ENCODE measurements at places on chromosomes 4 and X.
A peak's percentile ranks its signal among the peaks of the same experiment; 100 is the strongest.

DNA sequence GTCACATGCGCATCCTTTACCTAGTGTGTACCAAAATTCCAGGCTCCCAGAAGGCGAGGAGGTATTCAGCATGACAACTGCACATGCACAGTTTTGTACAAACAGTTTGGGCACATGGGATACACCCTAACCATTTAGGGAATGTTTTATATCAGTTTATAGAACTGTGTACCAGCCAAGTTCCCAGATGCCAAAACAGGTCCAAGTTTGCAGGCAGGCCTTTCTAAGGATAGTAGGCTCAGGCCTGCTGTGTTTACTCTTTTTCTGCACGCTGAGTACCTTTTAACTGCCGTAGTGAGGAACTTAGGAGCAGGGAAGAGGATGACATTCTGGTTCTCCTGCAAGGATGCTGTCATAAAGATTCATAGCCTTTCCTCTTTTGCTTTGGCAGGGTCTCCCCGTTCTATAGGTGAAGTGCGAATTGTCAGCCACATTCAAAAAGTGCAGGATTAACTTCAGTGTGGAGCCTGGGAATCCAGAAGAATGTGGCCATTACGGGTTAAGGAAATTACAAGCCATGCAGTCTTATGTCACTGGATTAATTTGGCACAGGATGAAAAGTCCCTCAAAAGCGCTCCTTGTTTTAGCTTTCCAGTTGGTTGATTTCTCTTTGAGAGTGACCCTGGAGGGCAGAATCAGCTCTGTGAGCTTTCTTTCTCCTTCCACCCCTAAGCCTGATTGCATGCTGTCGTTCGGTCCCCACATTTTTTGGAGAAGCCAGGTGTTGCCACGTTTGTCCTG lies 259.8 kb downstream of the ARHGAP10 start:
- no peak for DNase-seq

DNA sequence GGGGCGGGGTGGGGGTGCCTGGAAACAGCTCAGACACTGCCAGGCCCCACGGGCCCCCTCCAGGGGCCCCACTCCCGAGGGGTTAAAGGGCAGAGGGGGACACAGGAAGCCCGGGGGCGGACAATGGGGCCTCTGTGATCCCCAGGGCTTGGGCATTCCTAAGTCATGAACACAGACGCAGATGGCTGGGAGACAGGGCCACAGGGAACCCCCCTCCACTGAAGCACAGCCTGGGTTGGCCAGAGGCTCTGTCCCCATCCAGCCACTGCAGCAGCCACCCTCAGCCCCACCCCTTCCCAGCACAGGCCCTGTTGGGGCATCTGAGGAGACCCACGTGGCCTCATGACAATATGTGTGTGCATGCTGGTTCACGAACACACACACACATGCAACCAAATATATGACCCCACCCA lies 3.9 kb downstream of the L1CAM start:
- DNase-seq, result no peak

GRCh38 chrX:37380924-37381323 lies 31.8 kb downstream of the PRRG1 start:
- DNase-seq, result peak; percentile 91

DNA sequence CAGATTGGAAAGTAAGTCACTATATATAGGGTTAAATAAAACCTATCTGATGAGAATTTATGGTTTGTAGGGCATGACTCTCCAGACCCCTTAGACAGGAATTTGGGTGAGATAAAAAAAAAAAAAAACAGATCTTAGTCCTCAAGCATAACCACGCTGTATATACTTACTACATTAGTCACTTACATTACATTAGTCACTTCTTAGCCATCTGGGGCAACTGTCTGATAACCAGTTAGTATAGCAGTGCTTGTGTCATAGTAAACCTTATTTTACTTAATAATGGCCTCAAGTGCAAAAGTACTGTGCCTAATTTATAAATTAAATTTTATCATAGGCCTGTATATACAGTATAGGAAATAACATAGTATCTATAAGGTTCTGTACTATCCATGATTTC lies 60.2 kb upstream of the RPS6KA6 start:
- DNase-seq, result no peak

- DNase-seq, result no peak
These were observed 7.9 kb upstream of the PPP3CA start for GRCh38 chr4:101355246-101355645.

DNA sequence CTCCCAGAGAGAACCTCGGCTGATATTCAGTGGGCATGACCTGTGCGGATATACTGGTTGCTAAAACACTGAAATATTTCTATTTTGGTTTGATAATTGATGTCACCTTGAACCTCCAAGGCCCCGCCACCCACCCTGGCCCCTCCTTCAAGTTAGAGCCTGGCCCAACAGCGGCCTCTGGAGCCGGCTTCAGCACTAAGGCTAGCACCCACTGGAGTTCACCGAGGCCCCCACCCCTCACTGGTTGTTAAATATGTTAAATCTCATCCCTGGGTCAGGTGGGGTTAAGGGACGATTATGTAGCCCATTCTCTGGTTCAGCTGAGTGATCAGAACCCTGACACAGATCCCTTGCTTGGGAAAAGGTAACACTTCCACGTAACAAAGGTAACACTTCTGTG lies 24.3 kb downstream of the SEL1L3 start:
- DNase-seq, result no peak

DNA sequence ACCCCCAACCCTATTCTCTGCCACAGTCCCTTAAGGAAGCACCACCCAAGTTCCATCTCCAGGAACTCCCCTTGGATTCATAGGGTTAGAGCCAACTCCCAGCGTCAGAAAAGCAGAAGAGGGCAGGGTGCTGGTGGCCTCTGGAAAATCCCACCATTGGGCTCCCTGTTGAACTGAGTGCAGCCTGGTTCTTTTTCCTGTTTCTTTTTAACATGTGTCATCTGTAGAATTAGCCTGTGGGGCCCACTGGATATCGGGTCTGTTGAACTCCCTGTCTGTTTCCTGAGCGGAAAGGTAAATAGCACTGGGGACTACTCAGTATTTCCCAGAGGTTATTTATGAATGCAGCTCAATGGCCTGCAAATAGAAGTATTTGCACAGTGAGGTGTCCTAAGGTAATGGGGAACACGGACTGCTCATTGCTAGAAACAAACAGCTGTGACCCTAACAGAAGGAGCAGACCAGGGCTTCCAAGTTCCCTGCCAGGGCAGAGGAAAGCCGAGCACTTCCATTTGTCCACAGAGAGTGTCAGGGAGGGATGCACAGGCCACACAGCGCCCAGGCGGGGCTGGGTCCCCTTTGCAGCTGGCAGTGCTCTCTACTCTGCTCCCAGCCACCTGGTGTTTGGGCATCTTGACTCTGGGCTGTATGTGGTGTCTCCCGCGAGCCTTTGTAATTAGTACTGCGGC lies 102.6 kb downstream of the FHDC1 start:
- DNase-seq, result peak; percentile 15

DNA sequence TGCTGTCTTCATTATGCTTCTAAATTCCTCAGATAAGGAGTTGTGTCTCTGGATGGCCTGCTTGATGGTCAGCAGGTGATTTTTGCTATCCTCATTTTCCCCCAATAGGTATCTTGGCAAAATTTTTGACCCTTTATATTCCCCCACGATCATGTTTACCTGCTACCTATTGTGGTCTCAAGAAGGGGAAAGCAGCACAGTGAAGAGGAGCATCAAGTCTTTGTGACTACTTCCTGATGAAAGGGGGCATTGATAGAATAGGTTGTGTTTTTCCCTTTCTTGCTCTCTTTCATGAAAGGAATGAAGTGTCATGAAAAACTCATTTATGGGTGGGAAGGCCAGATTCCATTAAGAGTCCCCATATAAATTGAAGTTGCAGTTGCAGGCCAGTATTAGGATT lies 153.8 kb downstream of the KLF8 start:
- no peak for DNase-seq

GRCh38 chrX:12978205-12979025 lies 3.5 kb downstream of the TMSB4X start:
- peak; percentile 82 for DNase-seq

DNA sequence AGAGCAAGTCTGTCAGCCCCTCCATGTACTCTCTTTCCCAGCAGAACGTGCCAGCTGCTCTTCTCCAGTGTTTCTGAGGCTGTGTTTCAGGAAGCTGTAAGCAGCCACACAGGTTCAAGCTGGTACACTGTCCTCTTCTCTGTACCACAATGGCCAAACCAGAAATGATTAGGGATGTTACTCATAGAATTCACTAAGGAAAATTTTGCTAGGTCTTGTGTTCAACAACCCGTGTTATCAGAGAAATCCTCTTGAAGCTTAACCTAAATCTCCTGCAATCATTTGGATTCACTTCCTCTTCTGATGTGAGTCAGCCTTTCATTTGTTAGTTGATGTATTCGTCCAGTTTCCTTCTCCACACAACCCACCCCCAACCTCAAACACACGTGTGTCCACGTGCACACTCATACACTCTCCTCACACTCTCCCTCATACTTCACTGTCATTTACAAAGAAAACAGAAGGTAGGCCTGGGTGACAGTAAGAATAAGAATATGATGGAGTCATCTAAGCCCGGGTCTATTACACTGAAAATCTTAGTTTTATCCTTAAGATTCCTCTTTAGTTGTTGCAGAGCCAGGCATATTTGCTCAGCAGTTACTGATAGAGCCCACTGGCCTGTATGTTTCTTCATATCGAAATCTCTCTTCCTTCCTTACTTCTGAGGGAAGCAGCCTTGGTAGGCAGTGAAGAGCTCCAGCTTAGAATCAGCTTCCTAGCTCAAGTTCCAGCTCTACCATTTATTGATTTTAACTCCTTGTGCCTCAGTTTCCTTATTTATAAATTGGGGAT lies 63.4 kb downstream of the DCUN1D4 start:
- peak; percentile 87 for DNase-seq

GRCh38 chrX:3674881-3675280 lies 38.6 kb downstream of the PRKX start:
- no peak for DNase-seq

GRCh38 chr4:26433556-26433955 lies 56.7 kb downstream of the CCKAR start:
- no peak for DNase-seq

GRCh38 chr4:87707279-87707918 lies 57.3 kb downstream of the DMP1 start:
- no peak for DNase-seq

- DNase-seq, result no peak
These were observed 202.2 kb upstream of the GPRIN3 start for GRCh38 chr4:89509708-89510281.

DNA sequence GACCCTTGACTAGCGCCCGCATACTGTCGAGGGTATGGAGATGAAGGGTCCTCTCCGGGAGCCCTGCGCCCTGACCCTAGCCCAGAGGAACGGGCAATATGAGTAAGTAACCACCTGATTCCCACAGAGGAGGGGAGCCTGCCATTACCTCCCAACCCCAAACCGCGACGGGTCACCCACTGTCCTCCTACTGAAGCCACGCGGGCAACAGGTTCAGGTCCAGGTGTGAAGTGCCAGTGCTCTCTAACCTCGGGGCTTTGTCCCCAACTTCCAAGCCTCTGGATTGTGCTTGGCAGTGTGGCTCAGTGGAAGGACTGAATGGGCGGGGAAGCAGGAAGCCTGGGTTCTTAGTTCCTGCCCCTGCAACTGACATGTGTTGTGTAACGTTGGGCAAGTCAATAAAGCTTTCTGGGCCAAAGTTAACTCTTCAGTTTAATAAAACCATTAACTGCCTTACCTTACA lies 694 bp downstream of the OCRL start:
- peak; percentile 11 for DNase-seq

DNA sequence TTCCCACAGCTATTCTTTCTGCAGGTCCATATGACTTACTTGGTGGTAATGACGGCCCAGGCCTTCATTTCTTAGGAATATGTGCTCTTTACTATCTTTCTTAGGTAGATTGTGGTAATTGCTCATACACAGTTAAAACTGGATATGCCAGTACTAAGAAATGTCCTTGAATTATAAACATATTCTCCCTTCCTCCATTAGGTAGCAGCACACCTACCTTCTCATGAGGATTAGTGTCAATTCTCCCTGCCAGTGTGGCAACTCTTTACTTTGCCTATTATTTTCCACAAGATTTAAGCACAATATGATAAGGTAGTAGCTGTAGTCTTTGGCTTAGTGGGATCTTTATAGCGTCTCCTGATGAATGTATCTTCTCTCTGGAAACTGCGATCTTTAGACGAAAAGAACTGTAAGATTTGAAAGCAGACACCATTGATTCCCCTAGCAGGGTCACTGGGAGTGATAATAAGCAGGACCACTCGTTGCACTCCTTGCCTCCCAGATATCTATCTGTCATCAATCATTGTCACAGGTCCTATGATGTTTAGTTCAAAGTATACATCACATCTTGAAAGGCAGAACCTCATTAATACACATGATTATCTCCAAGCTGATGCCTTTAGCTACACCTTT lies 1240.7 kb downstream of the C4orf33 start:
- DNase-seq, result peak; percentile 44

DNA sequence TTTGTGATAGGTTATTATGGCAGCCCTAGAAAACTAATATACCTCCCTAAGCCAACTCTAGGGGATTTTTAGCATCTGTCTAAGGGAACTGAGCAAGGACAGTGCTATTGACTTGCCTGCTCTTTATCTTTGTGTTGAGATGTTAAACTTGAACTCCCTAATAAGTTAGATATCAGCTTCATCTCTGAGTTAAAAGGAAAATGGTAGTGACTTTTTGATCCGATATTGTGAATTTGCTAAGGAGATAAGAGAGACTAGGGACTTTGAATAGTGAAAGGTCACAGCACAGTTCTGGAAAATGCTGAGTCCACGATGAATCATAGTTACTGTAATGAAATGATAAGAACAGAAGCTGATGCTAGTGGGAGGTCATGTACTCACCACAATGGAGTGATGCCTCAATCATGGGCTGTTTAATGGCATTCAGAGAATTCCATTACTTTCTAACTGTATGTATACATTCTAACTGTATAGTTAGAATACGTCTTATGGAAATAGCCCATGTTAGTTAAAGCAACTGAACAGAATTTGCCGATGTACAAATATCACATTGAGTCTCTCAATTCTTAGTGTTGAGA lies 147.2 kb downstream of the GLRA3 start:
- DNase-seq, result peak; percentile 72

DNA sequence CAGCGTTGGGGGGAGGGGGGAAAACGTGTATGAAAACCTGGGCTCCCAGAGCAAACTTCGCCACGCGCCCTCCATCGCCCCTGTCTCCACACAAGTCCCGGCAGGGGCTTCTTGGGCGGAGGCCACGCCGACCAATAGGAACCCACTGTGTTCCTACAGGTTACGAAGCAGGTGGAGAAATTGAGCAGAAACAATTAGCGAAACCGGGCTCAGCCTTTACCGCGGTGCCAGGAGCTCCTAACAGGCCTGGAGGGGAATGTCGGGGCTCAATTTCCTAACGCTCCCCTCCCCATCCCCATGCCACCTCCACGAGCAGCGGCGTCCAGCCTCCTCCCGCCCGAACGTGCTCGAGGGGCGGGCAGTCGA lies 589 bp upstream of the KIT start:
- no peak for DNase-seq

DNA sequence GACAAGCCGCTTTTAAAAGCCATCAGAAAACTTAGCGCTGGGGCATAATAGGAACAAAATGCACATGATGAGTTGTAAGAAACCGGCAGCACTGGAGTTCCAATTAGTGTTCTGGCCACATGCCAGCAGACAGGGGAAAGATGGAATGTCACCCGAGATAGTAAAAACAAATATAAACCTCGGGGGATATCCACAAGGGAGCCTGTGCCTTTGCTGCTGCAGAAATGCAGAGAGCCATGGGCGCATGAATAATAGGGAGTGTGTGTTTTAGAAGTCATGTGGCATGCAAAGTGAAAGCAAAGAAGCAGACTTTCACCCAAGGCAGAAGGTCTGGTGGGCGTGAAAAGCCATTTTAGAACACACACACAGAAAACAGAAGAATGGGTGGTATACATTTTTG lies 19.1 kb downstream of the GPRASP3 start:
- no peak for DNase-seq

Data from endothelial cell of umbilical vein (primary cell).